ENCODE measurements at places on chromosomes 6 and 20.
A peak's percentile ranks its signal among the peaks of the same experiment; 100 is the strongest.

GRCh38 chr6:75206576-75207342, 906 bp upstream of the COL12A1 start:
- peak; percentile 41 for DNase-seq

- DNase-seq = peak; percentile 52
Measured at GRCh38 chr20:32752458-32753250, 9.4 kb upstream of the COMMD7 start.

DNA sequence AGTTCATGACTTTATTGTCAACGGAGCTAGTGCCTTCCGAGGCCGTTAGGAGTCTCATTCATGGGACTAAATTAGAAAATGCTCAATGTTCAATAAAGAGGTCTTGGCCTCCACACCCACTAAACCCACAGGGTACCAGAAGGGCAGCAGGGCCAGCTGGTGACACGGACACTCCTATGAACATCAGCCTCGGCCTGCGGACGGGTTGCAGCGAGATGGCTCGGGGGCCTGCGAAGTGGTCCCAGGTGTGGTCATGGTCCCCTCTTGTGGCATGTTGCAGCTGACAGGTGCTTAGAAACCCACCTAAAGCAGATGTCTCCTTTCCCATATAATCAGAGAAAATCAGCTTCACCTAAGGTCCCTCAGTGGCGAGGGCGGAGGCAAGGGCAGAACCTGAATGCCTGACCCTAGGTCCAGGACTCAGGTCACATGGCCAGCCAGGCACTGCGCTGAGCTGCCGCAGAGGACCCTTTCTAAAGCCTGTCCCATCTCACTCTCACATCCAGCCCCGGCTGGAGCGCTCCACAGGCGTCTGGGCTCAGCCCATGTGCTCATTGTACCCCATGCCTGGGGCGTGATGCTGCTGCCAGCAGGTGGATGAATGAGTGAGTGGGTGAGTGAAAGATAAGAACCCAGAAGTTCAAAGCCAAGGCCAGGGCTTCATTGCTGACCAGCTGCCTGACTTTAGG, 35.8 kb downstream of the NFATC2 start:
- DNase-seq = no peak

DNA sequence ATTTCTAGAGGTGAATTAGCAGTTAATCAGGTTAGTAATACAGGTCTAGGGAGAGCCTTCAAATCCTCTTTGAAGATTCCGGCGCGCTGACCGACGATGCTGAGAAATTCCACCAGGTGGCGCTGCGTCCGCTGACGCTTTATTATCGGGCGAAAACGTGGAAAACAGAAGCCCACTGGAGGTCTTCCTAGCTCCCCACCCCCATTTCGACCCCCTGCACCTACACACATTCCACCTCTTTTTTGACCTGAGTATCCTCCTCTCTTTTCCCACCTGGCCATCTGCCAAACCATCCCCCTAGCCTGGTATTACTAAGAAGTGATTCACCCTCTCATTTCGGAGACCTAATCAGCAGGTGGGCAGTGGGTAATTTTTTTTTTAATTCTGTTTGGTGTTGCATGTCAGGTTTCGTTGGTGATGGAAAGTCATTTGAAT, 65.4 kb upstream of the RIN2 start:
- peak; percentile 40 for DNase-seq

GRCh38 chr20:32021091-32021490, 10.9 kb downstream of the CCM2L start:
- no peak for DNase-seq

DNA sequence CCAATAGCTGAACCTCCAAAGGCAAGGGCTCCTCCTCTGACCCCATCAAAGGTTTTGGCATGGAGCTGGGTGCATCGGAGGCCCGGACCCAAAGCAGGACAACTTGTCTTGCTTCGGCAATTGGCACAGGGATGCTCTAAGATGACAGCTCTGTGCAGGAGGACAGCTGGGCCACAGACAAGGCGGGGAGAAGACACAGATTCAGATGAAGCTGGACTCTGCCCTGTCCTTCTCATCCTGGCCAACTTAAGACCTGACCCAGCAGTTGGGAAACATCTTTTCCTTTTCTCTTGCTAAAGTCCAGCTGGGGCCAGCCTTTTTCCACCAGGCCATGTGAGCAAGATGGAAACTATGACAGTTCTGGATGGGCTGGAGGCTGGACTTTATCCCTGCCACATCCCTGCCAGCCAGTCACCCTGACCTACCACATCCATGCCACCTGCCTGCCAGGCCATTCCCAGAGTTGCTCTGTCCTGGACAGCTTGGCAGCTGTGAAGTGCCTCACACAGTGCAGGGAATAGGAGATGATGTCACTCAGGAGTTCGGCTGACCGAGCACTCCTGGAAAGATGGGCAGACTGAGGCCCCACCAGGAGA, 12.7 kb upstream of the PSMF1 start:
- DNase-seq = no peak

GRCh38 chr20:64011366-64011779, 24.6 kb upstream of the C20orf204 start:
- DNase-seq = no peak

DNA sequence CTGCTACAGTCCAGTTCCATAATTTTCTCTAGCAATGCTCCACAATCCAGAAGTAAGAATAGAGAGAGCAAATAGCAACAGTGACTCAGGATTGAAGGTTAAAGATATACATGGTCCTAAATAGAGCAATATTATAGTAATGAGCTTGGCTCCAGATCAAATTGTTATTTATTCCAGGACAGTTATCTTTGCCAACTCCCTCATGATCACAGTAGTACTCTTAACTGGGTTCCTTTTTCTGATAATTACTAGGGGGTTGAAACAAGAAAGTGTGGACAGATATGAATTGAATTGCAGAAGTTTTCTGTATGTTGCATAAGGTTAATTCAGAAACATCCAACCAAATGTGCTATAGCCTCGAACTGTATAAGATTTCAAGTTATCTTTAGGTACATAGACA, 11.9 kb downstream of the FAM184A start:
- DNase-seq = no peak

- no peak for DNase-seq
Measured at GRCh38 chr20:63678071-63678470, 18.4 kb upstream of the TNFRSF6B start.

GRCh38 chr6:151176911-151177770, 62.6 kb upstream of the AKAP12 start:
- DNase-seq = no peak
